ENCODE measurements at places on chromosomes 16 and 17.
A peak's percentile ranks its signal among the peaks of the same experiment; 100 is the strongest.

- DNase-seq = peak; percentile 71
Observed at GRCh38 chr16:88634141-88634993, 4.0 kb upstream of the IL17C start.

- peak; percentile 0 for DNase-seq
Observed at GRCh38 chr16:55297910-55298479, 26.0 kb upstream of the IRX6 start.

DNA sequence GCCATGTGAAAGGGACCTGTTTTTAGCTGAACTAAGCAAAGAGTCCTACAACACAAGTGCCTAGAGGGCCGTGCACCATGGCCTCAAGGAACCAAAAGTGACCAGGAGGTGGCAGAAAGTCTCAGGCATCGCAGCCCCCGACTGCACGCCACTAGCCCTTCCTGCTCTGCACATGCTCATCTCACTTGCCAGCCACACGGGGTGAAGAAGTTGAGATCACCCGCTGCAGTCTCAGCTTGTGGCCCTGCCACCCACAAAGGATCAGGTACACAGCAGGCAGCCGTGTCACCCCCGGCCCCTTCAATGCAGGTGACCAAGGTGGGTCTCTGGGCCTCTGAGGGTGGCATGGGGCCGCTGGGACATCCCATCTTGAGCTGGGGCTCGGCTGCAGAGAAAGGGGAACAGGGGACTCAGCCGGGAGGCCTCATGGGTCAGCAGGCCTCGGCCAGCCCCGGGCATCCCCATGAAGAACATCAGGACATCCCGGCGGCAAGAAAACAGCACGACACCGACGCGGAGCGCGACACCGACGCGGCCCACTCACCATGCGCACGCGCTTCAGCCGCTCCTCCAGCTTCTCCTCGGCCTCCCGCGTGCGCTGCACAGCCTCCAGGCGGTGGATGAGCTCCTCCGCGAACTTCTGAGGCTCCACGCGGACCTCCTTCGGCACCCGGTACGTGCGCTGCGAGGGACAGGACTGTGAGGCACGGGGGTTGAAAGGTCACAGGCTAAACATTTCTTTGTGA is 21.0 kb downstream of the PDIA2 start:
- DNase-seq = no peak

GRCh38 chr16:11212798-11213196 is 43.2 kb downstream of the SOCS1 start:
- no peak for DNase-seq

- DNase-seq = peak; percentile 25
Observed at GRCh38 chr17:66625311-66625767, 209.6 kb upstream of the CACNG5 start.

- no peak for DNase-seq
Observed at GRCh38 chr17:69213059-69213813, 15.4 kb downstream of the ABCA10 start.

GRCh38 chr17:11240841-11241610 is at the start of gene SHISA6:
SHISA6 (plus strand) TSS chr17:11241213.
- DNase-seq = no peak

DNA sequence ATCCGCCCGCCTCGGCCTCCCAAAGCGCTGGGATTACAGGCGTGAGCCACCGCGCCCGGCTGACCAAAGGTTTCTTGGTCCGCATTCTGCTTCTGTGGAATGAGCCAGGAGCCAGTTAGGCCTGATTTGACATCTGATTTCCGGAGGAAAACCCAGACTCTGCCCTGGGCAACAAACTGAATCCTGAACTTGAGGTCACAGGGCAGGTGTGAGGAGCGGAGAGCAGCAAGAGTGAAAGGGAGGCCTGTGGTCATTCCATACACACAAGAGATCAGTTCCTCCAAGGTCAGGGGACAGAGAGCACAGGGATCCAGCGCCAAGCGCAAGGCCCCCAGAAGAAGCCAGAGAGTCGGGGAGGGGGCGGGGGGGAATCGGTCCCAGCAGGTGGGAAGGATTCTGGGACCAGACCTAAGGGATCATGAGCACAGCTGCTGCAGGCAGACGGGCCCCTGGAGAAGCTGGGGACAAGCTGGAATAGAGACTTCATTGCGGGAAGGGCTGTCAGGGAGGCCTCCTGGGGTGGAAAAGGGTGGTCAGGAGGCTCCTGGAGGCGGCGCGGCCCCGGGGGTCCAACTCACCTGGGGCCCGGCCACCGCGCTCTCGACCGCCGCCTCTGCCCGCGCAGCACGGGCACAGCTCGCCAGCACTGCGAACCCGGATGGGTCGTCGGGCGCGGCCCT is 436 bp downstream of the SHPK start:
- DNase-seq = no peak

- DNase-seq = peak; percentile 81
Observed at GRCh38 chr16:56910654-56911539, 21.0 kb upstream of the HERPUD1 start.

All from iris pigment epithelial cell (primary cell).